ENCODE measurements at places on chromosomes 7 and 10.

DNA sequence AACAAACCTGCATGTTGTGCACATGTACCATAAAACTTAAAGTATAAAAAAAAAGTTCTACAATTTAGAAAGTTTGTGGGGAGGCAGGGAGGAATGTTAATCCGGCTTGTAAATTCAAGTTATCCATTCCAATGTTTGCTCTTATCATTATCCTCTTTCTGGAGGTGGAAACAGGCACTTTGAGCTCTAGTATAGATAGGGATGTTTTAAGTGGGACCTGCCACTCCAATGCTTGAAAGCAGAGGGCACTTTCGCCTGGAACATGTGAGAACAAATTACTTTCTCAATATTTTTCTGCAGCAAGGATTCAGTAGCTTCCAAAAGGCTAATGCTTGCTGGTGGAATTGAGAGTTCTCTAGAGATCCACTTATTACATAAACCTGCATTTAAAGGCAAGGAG is 45.6 kb downstream of the FEZF1 start:
- no peak for DNase-seq

DNA sequence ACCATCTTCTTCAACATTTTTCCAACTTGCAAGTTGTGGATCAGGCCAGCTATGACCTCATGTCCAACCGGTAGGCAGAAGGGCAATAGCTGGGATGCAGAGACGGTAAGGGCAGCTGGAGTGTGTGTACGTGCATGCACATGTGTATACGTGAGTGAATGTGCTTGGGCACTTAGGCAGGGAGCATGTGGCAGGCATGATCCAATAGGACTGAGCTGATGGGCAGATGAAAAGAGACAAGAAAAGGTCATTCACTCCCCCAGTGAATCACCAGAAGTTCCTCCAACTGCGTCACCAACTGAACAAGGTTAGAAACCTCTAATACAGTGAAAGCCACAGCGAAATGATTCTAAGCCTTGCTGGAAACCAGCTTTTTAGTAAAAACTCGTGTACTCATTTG is 176.1 kb downstream of the FGFR2 start:
- no peak for DNase-seq

- DNase-seq, result no peak
Observed at GRCh38 chr7:117785431-117785830, 87.8 kb downstream of the CTTNBP2 start.

- DNase-seq, result no peak
Observed at GRCh38 chr10:132845780-132846595, 60.0 kb upstream of the NKX6-2 start.

GRCh38 chr10:8405596-8405995 is 351.1 kb downstream of the GATA3 start:
- no peak for DNase-seq

DNA sequence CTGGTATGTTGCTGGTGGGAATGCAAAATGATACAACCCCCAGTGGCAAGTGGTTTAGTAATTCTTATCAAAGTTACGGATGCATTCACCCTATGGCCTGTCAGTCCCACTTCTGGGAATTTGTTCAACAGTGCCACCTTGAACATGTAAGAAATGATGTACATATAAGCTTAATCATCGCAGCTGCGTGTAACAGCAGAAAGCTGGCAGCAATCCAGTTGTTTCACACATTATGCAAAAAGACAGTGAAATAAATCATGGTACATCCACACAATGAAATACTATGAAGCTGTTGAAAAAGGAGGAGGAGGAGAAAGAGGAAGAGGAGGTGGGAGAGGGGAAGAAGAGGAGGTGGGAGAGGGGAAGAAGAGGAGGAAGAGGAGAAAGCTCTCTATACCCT is 76.2 kb upstream of the MYL10 start:
- DNase-seq, result no peak

DNA sequence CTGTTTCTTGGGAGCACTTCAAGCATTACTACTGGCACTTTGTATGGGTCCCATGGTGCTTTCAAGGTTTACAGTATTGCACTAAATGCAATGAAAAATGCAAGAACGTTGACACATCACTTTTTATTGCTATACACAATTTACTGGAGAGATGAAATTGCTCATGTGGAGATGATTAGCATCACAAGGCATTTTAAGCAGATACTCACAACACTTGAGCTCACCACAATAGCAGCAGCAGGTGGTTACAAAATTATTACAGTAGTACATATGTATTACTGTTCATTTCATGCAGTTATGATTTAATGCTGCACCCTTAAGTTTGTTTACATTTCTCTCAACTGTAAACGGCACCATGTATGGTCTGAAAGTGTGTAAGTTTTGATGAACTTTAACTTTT is 537.7 kb downstream of the GRM8 start:
- no peak for DNase-seq

GRCh38 chr10:122171302-122172075 is 99.6 kb upstream of the BTBD16 start:
- no peak for DNase-seq

- DNase-seq, result no peak
Observed at GRCh38 chr7:42074076-42074475, 162.9 kb downstream of the GLI3 start.

DNA sequence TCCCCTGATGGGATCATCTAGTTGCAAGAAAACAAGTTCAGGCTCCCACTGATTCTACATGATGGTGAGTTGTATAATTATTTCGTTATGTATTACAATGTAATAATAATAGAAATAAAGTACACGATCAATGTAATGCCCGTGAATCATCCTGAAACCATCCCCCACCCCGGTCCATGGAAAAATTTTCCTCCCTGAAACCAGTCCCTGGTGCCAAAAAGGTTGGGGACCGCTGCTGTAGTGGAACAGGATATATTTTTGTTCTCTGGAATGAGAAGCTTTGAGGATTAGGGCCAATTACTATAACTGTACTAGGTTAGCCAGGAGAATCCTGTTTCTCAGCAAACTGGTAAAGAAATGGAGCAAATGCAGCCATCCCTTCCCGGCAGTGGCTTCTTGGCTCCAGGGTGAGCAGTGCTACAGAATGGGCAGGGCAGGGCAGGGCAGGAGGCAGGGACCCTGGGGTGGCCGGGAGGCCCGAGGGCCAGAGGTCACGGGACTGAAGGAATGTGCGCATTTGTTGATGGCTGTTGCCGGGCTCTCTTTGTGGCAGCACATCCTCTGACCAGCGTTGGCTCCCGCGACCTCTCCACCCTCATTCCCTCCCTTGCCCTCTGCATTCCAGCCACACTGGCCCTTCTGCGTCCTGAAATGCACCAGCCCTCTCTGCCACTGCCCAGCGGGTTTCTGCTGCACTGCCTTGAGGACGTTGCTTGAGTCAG is 162.3 kb upstream of the NPS start:
- DNase-seq, result no peak
